Pons (tissue), 1 donor: ENCODE measurements at places on chromosomes 11 and 22.

DNA sequence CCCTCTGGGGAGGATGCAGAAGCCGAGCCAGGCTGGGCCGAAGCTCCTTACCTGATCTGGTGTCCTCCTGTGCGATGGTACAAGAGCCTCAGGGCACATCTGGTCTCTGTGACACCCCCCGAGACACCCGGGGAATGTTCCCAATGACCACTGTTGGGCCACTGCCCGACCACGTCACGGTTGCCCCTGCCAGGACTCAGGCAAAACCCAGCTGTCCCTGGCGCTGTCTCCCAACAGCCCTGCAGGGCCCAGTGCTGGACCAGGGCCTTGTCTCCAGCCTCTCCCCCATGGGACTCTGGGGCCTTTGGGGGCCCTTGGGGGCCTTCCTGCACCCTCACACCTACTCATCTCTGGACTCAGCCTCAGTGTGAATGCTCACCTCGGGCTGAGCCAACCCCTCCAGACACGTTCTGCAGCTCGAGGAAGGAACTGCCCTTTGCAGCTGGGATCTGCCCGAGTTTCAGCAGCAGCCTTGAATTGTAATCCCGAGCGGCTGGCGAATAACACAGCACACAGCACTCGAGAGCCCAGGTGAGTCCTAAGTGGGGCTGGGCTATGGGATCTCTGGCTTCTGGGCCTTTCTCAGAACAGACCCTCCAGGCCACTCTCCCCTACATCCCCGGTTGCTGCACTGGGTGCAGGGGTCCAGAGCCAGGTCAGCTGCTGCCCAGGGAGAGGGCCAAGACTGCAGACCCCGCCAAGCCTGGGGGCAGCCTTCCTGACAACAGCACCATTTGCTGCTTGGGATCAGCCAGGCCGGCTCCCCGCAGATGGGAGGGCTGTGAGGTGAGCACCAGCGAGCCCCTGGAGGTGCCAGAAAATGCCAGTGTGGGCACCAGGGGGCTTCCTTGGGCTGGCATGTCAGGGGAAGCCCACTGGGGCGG is 39.8 kb downstream of the RTN4R start:
- no peak for DNase-seq

DNA sequence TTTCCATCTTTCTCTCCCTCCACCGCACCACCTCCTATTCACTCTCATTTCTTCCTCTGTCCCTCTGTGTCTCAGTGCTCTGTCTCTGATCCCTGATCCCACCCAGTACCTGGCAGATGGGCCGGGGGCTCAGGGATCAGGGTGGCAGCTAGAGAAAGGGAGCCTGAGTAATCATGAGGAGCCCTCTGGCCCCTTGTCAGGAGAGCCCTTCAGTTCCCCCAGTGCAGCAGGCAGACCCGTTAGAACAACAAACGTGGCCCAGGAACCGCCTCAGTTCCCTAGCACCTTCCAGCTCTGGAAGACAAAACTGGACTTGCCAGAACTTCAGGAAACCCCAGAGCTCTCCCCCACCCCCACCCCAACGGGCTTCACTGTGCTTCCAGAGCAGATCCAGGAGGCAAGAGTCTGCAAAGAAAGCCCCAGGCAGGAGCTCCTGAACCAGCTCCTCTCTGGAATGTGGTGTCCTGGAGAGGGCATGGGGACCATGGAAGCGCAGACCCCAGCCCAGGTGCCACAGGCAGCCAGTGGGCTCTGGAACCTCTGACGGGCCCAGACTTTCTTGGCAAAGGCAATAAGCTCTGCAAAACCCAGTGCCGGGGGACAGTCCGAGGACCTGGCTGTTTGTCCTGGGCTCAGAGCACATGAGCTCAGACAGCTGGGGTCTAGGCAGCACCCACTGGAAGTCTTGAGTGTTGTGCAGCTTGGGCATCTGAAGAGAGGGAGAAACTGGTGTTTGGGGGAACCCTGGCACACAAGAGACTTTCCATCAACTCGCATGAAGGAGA is 43.2 kb downstream of the LMO1 start:
- no peak for DNase-seq

DNA sequence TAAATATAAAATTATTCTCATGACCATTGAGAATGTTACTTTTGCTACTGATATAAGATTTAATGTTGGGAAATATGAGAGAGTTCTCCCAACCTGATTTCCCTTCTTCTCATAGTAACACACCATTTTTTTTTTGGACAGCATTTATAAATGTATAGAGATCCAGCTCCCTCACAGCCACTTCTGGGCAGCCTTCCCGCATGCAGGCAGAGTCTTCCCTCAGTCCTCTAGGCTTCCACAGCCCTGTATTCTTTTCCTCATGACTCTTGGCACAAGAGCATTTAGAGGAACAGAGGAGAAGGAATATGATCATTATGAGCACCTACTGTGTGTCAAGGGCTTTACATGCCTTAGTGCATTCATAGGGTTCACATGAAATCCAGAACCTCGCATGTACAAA is 9.0 kb downstream of the DTX4 start:
- DNase-seq: no peak

GRCh38 chr22:19070397-19071169 is 51.6 kb downstream of the DGCR2 start:
- DNase-seq: no peak

DNA sequence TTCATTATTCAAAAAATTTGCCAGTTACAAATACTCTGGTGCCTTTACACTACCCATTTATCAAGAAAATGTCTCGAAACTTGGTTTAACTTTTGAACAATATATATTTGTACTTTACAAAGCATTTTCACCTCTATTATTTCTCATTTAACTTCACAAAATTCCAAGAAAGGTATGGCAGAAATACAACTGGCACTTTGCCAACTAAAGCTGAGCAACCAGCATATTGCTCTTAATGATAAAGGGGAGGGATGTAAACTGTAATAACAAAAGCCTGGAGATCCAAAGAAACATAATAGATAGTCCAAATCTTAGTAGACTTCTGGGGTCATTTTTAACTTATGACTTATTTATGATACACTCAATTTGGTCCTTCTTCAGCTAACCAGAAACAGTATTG is 7.7 kb downstream of the PITPNB start:
- no peak for DNase-seq

DNA sequence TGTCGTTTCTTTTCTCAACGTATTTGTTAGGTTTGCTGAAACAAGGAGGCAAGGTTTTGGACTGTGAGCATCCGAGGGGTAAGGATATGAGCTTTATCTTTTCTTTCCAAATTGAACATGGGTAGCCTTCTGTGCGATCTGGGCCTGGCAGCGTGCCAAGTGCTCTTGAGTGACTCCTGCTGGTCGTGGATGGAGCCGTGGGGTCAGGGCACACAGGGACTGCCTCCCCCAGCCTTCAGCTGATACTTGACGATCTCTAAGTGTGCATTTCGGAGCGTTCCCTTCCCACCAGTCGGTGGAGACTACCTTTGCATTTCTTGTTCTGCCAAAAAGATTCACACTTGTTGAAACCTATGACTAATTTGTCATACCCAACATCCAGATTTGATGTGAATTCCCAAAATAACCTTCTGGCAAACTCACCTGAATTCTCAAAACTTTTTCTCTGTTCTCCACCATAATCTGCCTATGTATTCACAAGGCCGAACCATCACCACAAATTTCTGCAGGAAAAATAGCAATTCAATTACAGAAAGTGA is 40.1 kb upstream of the CLMP start:
- no peak for DNase-seq

- DNase-seq: no peak
Measured at GRCh38 chr22:35229865-35230264, 27.4 kb upstream of the HMGXB4 start.
